Fibroblast of lung (primary cell): ENCODE measurements at places on chromosomes 2 and 18.
A peak's percentile ranks its signal among the peaks of the same experiment; 100 is the strongest.

DNA sequence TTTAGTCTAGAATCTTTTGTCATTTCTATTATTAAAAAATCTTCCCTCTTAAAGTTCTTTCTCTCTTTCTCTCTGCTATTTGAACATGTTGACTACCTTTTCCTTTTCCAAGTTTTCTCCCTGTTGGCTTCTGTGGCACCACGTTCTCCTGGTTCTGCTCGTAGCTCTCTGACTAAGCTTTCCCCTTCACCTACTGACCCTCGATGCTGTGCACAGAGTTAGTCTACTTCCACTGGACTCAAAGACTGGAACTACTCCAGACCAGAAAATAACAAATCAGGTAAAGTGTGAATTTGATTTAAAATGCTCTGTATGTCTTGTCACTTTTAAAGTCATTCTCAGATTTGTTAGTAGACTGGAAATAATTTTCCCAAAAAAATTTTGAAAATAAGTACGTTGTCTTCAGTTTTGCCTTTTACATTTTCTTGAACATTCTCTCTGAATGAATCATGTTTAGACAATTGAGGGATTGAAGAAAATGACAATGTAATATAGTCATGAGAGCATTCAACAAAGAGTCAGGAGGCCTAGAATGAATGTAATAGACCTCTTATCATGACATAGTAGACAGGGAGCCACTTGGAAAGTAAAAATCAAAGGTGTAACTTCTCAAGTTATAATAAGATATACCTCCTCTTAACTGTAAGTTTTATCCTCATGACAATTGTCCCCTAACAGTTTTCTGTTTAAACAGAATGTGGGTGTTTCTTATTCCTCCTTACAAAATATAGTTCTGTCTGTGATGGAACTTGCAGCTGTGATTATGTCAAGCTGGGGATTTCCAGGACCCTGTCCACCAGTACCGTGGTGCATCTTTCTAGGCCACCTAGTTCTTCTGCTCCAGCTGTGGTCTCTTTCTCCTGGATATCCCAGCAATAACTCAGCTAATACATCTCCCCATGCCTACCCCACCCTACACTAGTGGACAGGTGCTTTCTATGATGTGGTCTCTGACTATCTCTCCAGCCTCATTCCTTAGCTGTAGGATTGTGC lies 25.5 kb downstream of the ITPRID2 start:
- DNase-seq: peak; percentile 67

DNA sequence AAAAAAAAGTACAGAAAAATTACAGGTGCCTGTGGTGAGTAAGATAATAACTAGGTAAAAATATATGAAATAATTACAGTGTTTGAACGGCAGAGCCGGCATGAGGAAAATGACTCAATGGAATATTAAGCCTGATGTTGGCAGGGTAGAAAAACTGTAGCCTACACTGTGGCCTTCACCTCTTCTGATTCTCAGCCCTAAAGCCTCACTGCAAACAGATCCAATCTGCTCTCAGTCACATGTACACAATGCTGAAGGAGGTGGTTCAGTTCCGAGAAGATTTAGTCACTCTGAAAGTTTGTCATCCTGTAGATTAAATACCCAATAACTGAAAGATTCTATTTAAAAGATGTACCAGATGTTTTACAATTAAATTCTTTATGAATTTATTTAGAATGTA lies 66.9 kb upstream of the MAP3K20 start:
- DNase-seq: no peak

- DNase-seq: peak; percentile 72
Measured at GRCh38 chr18:44680273-44681075, at the start of gene SETBP1. Gene SETBP1 (plus strand): TSS chr18:44680888. CDS start chr18:44701347, 20,459 bp downstream.

- DNase-seq: no peak
Measured at GRCh38 chr2:225293638-225294037, 105.9 kb upstream of the NYAP2 start.

GRCh38 chr2:105763076-105763475 lies 18.4 kb downstream of the NCK2 start:
- no peak for DNase-seq

DNA sequence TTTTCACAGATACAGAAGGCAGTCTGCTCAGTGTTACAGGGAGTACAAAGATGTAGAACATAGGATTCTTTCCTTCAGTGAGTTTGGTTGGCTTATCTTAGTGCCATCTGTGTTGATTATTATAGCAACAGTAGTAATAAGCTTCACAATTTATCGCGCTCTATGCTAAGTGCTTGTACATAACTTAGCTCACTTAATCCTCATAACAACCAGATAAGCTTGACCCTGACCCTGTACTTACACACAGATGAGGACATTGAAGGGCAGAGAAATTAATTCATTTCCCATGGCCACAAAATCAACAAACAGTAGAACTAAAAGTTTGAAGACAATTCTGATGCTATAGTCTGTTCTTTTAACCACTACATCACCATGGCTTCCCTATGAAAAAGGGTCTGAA lies 121.8 kb downstream of the SPHKAP start:
- DNase-seq: no peak

- peak; percentile 51 for DNase-seq
Measured at GRCh38 chr2:150425121-150425955, 62.1 kb downstream of the RND3 start.

DNA sequence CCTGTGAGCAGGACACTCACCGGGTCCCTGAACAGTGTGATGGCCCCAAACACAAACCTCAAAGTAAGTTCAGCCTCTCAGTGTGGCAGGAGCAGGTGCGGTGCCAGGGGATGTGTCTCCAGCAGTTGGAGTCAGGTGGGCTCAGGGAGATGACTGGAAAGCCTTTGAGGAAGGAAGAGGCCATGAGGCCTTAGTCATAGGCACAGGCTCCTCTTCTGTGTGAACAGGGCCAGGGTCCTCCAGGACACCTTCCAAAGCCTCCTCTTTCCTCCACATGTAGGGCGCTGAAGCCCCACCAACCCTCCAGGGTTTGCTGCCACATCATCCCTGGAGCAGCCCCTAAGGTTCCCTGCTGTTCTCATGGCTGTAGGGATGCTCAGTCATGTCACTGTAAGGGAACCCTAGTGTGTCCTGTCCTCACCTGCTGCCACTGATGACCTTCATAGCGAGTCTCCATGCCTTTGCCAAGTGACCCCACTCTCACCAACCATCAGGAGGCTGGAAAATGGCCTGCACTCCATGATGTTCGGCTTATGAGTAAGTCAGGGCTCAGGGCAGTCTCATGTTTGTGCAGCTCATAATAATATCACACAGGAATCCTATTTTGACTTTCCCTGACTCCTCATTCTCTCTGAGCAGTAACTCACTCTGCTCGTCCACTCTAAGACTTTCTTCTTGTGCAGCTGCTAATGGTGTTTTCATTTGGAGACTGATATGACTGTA lies 1152.9 kb downstream of the RPIA start:
- no peak for DNase-seq

- peak; percentile 32 for DNase-seq
Measured at GRCh38 chr2:237833546-237833945, 25.9 kb upstream of the RAMP1 start.

DNA sequence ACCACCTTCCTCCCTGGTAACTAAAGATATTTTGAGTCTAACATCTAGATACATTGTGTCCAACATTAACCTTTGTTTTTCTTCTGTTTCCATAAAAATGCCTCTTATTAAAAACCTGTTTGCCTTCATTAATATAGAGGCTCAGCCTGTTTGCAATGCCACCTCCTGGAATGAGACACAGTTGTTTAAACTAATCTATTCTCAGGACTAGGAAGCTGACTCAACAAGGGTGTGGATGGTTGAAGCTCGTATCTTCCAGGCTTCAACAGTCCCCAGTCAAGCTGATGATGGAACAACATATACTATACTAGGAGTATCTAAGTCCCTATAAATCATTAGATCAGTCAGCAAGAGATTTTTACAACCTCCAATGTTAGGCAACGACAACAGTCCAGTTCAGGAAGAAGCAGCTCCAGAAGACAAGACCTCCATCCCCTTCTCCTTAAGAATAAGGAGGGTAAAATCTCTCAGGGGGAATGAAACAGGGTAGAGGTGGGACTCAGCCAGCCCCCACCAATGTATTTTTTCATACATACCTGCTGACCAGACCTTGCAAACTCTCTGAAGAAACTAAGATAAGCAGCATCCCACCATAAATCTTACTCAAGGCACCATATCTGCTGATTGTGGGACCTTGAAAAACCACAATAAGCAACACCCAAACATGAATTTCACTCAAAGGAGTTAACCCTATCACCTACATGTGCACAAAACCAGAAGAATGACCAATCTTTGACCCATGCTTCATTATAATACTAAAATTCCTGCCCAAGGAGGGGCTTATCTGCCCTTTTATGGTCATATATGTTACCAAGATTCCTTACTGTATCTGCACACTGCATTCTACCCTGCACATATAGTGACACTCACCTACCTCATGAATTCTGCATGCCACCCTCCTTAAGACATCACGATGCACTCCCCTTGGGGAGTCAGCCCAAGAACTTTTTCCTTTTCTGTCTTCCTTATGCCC lies 21.4 kb downstream of the ZNF24 start:
- no peak for DNase-seq

DNA sequence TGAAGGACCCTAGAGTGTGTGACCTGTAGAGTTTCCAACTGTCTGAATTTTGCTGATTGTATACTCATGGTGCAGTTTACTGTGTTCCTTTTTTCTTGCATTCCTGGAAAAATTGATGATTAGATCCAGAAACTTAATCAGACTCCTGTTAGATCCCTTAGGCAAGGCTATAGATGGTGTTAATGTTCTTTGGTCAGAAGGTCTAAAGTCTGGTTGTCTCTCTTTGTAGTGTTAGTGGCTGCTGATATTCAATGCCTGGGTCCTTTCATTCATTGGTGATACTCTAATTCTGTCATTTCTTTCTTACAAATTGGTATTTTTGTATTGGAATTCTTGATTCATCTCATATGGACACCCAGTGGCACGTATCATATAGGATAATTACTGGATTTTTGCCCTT lies 6.3 kb downstream of the CCNT2 start:
- no peak for DNase-seq

GRCh38 chr2:188089901-188090300 lies 201.8 kb upstream of the GULP1 start:
- peak; percentile 39 for DNase-seq

DNA sequence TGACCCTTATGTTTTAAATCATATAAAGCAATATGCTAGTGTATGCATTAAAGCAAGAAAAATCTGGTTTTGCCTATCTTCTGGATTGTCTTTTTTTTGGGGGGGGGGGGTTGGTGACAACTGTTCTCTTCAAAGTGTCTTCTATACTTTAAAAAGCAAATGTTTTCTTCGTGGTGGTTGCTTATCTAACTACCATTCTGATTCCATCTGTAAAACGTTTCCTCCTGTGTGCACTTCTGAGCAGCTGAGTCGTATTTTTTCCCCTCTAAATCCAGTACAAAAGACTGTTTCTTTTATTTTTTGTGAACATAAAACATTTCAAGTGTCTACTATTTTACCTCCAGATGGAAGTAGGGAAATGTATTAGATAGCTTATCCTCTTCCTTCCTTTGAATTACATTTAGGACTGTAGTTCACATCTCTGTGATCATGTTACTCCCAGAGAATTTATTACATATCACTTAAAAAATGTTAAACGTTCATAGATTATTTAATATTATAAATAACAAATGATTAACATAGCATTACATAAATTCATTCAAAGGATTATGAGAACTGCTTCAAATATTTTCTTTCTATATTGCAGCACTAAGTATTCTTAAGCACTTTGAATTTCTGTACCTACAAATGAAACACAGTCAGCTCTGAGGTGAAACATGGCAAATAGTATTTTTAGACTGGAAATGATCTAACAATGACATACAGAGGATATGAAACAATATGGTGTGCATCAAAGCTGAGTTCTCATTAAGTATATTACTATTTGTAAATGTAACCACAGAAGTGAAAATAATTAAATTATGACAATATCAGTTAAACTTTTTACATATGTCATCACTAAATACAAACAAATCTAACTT lies 56.4 kb downstream of the SCN3A start:
- no peak for DNase-seq

DNA sequence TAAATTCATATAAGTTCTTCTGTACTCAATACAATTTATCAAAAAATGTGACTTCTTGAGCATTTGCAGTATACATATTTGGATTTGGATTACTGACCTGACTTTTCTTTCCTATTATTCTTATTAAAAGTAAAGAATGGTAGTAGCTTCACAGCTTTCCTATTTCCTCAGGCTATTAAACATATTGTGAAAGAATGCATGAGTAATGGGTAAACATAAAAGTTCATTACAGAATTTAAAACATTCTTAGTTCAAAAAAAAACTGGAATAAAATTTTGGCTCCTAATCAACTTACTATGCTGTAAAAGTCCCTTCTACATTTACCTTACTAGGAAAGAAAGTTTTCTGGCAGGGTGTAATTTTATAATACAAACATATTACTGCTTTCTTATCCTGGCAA lies 27.3 kb upstream of the C2orf66 start:
- DNase-seq: peak; percentile 38

DNA sequence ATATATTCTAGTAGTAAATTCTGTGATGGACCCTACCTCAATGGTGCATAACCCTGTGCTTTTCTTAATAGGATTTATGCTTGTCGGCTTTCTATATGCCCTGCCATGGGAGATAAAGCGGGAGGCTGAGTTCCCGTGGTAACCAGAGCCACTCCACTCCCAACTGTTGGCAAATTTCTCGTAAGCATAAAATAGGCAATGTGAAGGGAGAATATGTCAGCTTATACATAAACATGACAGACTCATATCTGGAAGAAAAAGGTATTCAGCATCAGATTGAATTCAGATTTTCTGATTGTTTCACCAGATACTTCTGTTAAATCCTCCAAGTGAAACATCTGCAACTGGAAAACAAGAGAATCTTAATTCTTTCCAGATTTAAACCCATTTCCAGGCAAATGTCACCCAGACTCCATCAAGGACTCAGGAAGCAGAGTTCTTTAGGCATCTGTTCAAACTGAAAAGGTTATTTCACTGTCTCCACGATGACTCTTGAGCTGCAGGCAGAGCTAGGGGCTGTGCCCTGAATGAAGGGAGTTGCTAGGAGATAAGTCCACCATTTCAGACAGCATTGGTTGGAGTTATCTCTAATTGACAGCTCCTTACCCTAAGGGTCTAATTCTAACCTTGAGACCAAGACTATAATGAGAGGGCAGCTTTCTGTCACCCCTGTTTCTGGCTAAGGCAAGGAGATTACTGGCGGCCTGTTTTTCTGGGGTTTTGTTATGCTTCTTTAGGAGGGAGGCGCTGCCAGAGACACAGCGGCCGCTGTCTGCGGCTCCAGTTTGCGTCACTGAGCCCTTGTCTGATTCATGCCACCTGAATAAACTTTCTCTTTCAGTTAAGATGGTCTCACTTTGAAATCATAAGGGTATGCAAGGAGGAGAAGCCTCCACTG lies 381.3 kb downstream of the SOX11 start:
- peak; percentile 40 for DNase-seq

GRCh38 chr2:239927424-239927981 lies 97.6 kb downstream of the NDUFA10 start:
- DNase-seq: peak; percentile 92

DNA sequence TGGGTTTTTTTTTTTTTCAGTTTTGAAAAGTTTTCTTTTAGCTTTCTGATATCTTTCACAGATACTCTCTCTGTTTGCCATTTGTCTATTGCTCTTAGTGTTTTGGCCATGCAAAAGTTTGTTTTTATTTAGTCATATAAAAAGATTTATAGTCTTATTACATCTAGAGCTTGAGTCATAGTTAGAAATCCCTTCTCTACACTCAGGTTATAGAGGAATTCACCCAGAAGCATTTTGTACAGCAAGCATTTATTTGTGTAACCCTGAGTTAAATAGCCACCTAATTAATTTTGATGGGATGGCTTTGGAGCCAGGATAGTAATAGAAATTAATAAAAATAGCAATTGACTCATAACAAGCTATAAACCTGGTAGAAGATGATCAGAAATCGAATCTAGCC lies 35.6 kb downstream of the ACTR2 start:
- DNase-seq: no peak
